CD4-positive, alpha-beta T cell (primary cell): ENCODE measurements at places on chromosomes 16 and 17.

DNA sequence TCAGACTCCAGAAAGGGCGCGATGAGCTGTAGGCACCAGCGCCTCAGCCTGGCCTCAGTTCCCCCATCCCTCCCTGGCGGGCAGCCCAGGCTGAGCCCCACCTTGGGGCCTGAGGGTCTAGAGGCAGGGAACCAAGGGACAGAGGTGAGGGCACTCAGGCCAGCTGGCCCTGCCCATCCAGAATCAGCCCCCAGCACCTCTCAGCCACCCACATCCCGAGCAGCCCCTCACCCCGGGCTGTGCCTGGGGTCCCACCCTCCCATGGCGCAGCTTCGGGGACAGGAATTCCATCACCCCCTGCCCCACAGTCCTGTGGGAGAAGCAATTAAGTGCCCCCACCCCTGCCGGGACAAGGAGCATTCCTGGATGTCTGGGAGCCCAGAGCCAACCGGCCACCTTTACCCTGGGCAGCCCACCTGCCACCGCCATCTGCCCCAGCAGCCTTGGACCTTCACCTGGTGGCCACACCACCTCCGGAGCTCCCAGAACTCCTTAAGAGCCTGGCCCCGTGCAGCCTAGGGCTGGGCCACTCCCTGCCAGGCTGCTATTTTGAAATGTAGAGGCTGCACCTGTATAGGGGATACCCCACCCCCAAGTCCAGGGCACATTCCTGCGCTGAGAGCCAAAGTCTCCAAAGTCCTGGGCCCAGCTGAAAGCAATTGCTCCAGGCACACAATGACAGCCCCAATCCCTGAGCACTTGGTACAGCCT is 33.7 kb upstream of the PVALEF start:
- DNase-seq, result no peak

DNA sequence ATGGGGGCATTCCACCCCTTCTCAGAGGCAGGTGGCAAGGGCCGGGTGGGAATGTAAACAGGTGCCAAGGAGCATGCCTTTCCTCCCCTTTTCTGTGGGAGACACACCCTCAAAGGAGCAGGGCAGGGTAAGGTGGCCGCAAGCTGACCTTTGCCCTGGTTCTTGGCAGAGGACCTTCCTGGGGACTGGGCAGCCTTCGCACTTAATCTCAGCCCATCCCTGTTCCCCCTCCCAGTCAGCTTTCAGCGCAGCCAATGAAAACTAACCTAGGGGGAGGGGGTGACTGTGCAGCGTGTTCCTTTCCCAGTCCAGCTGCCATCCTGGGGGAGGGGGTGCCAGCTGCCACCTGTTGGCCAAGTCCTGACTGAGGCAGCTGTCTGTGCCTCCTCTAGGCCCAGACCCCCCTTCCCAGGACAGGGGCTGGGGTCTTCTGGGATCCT is 2.8 kb downstream of the TRAF4 start:
- no peak for DNase-seq

DNA sequence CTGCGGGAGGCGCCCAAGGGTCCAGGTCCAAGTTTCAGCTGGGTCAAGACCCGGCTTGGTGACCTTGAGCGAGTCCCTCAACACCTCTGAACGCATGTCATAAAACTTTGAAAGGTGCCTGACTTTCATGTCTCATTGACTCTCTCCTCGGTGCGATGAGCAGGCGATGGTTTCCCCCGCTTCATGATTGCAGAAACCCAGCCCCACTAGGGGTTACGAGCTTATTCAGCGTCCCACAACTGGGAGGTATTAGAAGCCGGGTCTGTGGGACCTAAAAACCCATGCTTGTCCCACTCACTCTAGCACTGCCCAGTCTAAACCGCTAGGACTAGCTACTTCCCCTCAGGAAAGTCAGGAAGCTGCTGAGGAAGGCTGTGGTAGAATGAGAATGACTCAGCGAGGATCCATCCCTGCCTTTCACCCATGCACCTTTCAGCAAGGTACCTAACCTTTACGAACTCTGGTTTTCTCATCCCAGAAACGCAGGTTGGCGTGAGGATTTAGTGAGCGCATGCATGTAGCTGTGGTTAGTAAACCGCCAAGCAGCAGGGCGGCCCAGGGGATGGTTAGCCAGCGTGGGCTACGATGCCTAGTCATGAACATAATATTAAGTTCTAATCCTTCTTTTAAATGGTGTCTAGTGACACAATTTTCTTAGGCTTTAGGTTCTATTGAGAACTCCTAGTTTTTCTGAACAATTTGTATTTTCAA is 26.2 kb upstream of the RFFL start:
- peak; percentile 8 for DNase-seq

DNA sequence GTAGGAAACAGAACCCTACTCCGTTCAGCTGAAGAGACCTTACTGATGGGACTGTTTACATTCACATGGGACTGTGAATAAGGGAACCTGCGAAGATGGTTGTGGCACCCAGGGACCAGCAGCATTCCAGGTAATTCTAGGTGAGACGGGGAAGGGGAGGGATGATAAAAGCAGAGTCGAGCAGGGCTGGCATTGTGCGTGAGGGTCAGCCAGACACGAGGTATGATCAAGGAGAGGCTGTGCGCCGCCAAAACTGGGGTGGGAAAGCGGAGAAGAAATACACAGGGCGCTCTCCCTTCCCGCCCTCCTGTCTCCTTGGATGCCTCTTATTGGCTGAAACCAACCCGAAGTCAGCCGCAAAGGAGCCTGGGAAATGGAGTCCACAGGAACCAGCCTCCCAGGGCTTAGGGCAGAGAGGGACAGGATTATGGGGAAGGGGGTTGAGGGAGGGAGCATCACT is 38.4 kb upstream of the CSNK2A2 start:
- peak; percentile 77 for DNase-seq

GRCh38 chr16:73240920-73241319 is 193.0 kb upstream of the ZFHX3 start:
- DNase-seq, result no peak

- no peak for DNase-seq
Measured at GRCh38 chr16:72877374-72878028, 170.4 kb downstream of the ZFHX3 start.

DNA sequence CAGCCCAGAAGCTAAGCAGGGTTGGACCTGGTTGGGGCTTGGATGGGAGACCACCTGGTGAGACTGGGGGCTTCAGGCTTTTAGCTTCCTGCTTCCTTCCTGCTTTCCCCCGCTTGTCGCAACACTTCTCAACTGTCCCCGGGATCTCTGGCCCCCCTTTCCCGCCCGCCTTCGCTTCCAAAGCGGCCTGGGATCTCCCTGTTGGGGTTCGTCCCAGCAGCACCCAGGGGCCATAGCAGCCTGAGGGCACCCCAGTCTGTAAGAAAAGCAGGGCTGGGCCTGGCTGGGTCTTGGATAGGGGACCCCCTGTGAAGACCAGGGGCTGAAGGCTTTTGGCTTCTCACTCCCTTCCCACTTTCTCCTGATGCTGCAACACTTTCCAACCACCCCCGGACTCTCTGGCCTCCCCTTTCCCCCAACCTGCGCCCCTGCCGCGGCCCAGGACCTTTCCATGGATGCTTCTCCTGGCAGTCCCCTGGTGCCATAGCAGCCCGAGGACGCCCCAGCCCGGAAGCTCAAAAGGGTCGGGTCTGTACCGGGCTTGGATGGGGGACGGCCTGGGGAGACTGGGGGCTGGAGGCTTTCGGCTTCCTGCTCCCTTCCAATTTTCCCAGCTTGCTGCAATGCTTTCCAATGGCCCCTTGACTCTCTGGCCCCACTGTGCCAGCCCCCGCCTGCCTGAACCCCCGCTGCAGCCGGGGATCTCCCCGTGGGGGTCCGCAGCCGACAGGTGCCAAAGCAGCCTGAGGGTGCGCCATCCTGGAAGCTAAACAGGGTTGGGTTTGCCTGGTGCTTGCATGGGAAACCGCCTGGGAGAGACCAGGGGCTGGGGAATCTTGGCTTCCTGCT is 2276.2 kb downstream of the TP53TG3F start:
- no peak for DNase-seq

- no peak for DNase-seq
Measured at GRCh38 chr17:63988741-63989621, 9.2 kb upstream of the PRR29 start.

DNA sequence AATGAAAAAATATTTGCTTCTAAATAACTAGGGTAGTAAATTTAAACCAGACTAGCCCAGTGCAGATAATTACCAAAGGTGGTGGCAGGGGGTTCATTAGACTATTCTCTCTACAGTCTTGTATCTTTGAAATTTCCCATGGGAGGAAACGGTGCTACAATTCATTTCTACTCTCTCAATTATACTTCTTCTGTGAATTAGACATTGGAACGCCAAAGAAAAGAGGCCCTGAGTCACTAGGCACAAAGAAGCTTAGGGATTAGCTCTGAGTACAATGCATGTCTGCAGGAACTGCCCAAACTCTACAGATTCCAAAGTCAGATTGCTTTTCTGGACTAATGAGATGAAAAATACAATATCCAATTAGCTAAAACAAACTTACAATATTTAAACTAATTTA is 30.7 kb upstream of the ARL6IP1 start:
- no peak for DNase-seq

- DNase-seq, result no peak
Measured at GRCh38 chr17:8572764-8573163, 57.8 kb downstream of the MYH10 start.

DNA sequence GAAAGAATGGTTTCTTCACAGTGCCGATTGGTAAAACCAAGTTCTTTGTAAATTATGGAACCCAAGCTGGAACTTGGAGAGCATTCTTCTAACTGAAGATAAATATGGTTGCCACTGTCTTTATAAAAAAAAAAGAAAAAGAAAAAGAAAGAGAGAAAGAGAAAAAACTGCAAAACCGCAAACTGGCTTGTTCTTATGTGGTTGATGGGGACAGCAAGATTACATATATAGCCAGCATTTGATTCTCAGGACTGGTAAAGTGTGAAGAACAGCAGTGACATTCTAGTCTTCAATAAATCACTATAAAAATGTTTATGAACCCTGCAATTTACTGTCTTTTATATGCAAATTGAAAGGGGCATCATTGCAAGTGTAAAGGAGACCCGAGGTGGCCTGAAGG is 605.1 kb downstream of the MAF start:
- DNase-seq, result no peak

- DNase-seq, result no peak
Measured at GRCh38 chr16:23141033-23141432, 8.2 kb downstream of the USP31 start.

DNA sequence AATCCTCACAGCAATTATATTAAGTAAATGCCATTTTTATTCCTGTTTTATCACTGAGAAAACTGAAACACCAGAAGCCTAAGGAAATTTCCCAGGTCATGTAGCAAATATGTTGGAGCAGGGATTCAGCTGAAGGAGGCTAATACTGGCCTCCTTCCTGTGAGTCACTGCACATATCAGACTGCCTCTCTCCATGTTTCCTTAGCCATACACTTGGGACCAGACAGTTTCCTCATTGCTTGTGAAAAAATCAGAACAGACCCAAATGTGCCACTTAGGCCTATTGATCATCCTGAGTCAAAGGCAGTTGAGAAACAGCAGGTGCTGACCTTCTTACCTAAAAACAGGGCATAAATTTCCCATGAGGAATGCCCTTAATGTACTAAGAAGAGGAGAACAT is 18.9 kb upstream of the ELAC2 start:
- DNase-seq, result no peak

- DNase-seq, result no peak
Measured at GRCh38 chr17:57352665-57353175, 96.4 kb downstream of the MSI2 start.

DNA sequence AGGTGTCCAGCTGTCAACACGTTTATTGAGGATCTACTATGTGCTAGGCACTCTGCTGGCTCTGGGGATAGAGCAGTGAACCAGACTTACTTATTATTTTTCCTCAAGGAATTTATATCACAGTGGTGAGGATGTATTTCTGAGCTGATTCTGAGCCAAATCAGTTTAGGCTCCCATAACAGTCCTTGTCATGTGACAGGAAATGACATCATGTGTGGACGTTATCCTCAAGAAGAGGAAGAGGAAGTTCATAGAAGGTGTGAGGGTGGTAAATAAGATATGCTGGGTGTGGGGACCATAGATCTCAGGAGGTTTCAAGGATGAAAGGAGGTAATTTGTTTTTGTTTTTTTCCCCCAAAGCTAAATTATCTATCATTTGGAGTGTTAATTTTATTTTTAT is 873.5 kb upstream of the EEF2KMT start:
- DNase-seq, result no peak

DNA sequence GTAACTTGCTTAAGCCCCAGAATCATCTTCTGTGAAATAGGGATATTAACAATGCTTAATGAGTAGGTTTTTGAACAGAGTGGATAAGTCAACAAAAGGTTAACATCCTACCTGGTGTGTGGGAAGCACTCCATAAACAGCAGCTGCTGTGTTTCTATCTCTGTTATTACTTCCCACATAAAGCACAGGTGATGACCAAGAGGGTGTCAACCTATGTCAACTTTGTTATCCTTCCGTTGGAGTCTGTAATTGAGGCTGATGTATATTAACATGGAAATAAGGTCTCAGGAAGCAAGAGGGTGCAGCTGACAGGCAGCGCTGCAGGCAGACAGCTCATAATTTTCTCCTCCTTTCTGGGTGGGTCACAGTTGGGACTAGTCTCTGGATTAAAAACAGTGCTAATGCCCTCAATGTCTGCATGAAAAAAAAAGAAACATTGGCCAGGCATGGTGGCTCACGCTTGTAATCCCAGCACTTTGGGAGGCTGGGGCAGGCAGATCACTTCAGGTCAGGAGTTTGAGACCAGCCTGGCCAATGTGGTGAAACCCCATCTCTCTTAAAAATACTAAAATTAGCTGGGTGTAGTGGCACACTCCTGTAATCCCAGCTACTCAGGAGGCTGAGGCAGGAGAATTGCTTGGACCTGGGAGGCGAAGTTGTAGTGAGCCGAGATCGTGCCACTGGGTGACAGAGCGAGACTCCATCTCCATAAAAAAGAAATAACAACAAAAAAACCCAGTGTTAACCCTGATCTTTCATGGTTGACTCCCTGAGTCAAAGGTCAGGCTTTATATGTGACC is 269.6 kb downstream of the SNX29 start:
- DNase-seq, result no peak

- no peak for DNase-seq
Measured at GRCh38 chr16:17801068-17801467, 330.3 kb upstream of the XYLT1 start.

DNA sequence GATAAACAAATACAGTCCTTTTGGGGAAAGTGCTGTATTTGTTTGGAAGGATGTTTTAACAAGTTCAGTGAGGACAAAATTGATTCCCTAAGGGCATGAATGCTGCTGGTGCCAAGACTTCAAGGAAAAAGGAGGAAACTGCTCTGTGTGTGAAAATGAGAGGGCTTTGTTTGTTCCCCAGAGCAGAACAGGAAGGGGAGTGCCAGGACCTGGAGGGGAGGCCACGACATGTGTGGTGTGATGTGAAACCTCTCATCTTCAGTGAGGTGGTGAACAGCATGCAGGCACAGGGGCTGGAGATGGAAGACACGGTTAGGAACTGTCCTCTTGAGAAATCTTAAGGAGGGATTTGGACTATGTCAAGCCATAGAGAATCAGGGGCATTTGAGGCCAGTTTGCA is 46.6 kb upstream of the GRIN2A start:
- DNase-seq, result no peak
